ENCODE measurements at places on chromosomes 11 and 22.

GRCh38 chr11:64742889-64743590 lies 902 bp downstream of the RASGRP2 start:
- DNase-seq = no peak

DNA sequence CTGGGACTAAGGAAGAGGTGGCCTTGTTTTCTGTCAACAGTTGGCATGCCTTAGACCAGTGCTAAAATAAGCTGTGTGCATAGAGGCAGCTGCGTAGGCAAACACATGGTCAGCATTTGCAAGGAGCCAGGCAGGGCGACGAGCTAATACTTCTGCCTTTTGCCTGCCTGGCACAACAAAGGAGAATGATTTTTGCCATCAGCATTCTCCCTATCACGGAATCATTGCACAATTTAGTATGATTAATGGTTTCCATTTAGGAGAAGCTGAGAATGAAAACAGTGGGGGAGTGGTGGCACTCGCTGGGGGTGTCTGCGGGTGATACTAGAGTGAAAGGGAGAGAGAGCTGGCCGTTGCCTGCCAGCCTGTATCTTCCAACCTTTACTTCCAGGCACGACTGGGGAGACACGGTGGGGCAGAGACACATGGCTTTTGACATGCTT lies 336.0 kb downstream of the CADM1 start:
- DNase-seq = no peak

GRCh38 chr11:102603091-102603490 lies 22.0 kb downstream of the MMP20 start:
- no peak for DNase-seq

- no peak for DNase-seq
Observed at GRCh38 chr22:24801901-24802465, 4.0 kb upstream of the SGSM1 start.

DNA sequence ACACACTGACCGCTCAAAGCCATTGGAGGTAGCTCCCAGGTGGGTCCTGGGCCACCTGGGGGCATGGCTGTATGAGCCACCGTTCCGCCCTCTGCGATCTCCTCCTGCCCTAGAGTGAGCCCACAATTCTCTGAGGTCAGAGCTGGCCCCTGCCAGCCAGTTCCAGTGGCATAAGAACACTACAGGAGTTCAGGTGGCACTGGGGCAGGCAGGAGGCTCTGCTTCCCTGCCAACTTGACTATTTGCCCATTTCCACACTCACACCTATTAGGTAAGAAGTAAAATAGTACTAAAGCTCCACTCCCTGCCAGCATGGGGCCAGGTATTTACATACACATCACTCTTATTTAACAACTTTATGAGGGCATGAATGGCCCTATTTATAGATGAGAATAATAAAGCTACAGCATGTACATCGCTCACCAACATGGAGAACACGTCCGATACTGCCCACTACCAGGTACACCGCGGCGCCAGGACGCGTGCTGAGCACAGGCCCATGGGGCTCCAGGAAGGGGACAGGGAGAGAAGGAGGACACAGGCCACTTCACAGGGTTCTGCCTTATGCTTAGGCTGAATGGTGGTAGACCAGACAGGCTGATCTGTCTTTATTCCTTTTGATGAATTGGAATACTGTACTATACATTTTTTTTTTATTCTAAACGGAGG lies 26.2 kb downstream of the PISD start:
- DNase-seq = no peak

GRCh38 chr22:50581031-50581949 lies 1.4 kb downstream of the CHKB start:
- no peak for DNase-seq

GRCh38 chr11:109364851-109365250 lies 57.1 kb upstream of the C11orf87 start:
- no peak for DNase-seq

GRCh38 chr22:23751441-23751996 lies 607 bp upstream of the ZNF70 start:
- no peak for DNase-seq

All from cortex of kidney (tissue), 1 donor.